ENCODE measurements at places on chromosomes 7 and 10. TPM values are rescaled to one million over a fixed set of nuclear protein-coding genes. Genes with fewer than 3 reads are reported as not detected.

Gene CDHR1
- total RNA-seq = 0.75 TPM

Gene SFTPD
- 0.22 TPM for total RNA-seq

Gene STEAP1B
- total RNA-seq = 1.1 TPM

Gene FOXK1
- total RNA-seq = 51.8 TPM

Gene NKX6-2
- not detected for total RNA-seq

Gene NRAP
- total RNA-seq = not detected

Gene PODXL
- total RNA-seq = 29.9 TPM

Gene LIPN
- total RNA-seq = not detected

Gene TMEM225B
- 0.43 TPM for total RNA-seq

Gene EFCAB10
- 0.38 TPM for total RNA-seq

Gene C10orf53
- not detected for total RNA-seq
